DMS153 (cell line): ENCODE measurements at places on chromosomes 6 and 20.

GRCh38 chr6:112877134-112878100 lies 530.3 kb downstream of the RFPL4B start:
- no peak for DNase-seq

DNA sequence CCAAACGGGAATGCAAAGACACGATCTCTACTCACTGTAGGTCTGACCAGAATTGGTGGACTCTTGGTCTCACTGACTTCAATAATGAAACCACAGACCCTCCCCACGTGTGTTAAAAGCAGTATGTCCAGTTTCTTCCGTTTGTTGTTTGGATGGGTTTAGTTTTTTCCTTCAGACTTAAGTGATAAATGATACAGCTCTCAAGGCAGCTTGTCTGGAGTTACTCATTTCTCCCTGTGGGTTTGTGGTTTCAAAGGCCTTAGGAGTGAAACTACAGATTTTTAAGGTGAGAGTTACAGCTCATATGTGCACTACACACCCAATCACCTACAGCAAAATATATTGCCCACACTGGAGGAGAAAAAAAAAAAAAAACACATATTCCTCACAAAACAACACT lies 86.7 kb upstream of the STMND1 start:
- DNase-seq, result no peak

GRCh38 chr6:133644548-133644891 lies 244.4 kb upstream of the TCF21 start:
- no peak for DNase-seq

GRCh38 chr6:111973927-111974639 lies 79.8 kb upstream of the CCN6 start:
- no peak for DNase-seq

- no peak for DNase-seq
Measured at GRCh38 chr6:27091661-27092315, 155.7 kb upstream of the PRSS16 start.

DNA sequence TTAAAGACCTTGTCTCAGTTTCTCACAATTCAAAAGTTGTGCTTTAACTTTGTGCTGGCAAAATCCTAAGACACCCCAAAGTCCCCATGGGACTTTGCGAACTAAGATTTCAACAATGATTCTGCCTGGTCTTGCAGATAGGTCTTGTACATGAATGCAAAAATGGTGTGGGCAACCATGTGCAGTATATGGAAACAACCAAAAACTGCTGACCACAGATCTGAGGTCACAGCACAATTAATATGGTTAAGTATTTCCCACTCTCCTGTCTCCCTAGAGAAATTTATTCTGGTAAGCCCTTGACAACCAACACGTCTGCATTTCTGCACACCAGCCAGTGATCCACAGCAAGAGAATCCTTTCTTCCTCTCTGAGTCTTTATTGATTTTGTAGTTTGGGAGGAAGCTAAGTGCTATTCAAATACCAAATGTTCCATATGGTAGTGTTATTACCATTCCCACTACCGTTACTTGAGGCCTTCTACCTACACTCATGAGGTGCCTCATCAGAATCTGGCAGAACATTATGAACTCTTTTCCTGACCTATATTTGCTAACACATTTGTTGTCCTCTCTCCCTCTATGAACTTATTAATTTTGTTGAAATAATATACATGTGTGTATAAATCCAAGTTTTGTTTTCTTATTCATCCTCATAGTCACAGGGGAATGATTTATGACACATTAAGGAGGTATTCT lies 178.7 kb downstream of the ATXN1 start:
- no peak for DNase-seq

GRCh38 chr20:36336954-36337704 lies 31.0 kb downstream of the DLGAP4 start:
- no peak for DNase-seq

DNA sequence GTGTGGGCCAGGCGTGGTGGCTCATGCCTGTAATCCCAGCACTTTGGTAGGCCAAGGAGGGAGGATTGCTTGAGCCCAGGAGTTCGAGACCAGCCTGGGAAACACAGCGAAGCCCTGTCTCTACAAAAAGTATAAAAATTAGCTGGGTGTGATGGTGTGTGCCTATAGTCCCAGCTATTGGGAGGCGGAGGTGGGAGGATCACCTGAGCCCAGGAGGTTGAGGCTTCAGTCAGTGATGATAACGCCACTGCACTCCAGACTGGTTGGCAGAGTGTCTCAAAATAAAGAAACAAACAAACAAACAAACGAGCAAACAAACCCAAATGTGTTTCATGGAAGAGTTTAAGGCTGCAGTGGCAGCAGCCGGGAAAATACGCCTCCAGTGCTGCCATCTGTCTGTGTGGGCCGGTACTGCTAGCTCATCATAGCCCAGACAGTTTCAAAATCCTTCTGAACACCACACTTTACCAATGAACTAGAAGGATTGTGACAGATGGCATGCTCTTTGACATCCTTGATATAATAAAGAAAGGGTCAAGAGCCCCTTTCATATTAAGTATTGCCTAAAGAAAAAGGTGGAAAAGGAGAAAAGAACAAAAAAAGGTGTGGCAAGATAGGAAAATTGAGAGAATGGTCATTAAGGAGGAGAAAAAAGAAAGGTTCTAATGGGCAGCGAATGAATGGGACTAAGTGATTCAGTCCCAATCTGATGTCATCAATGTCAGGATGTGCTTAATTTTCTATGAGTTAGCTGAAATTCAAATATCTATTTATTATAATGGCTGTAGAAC lies 298.6 kb downstream of the SYNE1 start:
- DNase-seq, result no peak

- no peak for DNase-seq
Measured at GRCh38 chr6:151001387-151002056, 136.0 kb downstream of the MTHFD1L start.

GRCh38 chr6:68077661-68078060 lies 557.4 kb upstream of the ADGRB3 start:
- DNase-seq, result no peak

GRCh38 chr6:27062755-27063154 lies 184.7 kb upstream of the PRSS16 start:
- no peak for DNase-seq

DNA sequence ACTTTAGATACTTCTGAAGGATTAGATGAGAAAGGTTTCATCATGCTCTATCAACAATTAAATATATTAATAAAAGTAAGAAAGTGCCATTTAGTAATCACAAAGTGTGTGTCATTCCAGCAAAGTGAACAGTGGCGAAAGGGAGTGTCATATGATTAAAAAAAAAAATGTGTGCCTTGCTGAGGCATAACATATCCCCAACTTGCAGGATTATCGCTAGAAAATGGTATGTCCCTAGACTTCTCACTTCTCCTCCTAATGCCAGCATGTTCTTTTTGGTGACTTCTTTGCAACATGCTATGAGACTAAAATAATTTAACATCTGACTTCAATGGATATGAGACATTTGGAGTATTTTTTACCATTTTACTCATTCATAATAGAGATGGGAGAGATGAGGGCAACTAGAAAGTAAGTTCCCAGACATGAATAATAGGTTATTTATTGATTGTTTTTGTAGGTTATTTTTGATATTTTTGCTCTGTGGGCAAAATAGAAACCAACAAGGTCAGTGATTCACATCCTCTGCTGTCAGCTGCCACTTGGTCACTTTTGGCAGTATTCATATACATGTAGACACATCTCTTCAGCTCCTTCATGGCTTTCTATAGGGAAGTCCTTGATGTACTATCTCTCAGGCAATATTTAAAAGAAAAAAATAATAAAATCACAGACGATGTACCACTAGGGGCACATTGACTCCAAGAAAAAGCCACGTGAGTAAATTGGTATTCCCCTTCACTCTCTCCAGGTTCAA lies 370.1 kb downstream of the BMP2 start:
- DNase-seq, result no peak

- DNase-seq, result no peak
Measured at GRCh38 chr20:58981628-58982364, 740 bp downstream of the NELFCD start.

DNA sequence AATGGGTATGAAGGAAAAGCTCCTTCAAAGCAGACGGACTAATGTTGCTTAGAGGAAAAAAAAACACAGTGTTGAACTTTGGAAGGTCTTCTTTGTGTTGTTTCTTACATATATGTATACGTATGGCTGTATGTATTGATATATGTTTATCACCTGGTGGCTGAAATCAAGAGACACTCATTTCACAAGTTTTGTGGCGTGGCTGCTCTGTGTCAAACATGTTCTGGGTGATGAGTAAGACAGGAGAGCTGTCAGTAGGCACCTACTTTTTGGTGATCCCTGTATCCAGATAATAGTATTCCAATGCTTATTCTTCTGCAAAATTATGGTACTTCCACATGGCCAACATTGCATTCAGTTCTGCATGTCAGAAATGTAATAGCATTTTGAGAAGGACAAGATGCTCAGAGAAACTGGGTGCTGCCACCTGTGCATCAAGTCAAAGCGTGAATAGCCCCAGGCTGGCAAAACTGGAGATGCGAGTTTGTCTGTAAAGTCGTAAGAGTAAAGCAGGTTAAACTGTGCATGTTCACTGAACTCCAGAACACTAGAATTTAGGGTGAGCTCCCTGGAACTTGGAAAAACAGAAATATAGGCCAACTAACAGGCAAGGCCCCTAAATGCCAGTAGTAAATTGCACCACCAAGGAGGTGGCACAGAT lies 67.9 kb downstream of the ARMC2 start:
- no peak for DNase-seq
